ENCODE measurements at places on chromosomes 13 and 19.

DNA sequence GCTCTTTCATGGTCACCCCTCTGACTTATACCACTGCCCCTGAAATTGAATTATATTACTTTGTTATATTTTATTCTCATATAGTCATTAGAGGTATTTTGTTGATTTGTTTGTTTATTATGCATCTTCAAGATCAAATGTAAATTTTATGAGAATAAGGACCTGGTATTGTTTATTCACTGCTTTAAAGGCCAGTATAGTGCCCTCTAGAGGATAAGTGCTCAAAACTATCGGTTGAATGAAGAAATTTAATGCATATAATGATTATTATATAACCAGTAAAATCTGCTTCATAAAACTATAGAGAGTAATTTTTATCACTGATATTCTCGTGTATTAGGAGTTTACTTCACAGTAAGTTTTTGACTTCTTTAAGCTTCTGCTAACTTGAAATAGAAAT is 1401.9 kb downstream of the SLITRK1 start:
- DNase-seq = no peak

GRCh38 chr19:51096473-51097165 is 11.6 kb downstream of the CTU1 start:
- no peak for DNase-seq

- DNase-seq = no peak
Observed at GRCh38 chr13:110455444-110455843, 106.1 kb downstream of the RAB20 start.

DNA sequence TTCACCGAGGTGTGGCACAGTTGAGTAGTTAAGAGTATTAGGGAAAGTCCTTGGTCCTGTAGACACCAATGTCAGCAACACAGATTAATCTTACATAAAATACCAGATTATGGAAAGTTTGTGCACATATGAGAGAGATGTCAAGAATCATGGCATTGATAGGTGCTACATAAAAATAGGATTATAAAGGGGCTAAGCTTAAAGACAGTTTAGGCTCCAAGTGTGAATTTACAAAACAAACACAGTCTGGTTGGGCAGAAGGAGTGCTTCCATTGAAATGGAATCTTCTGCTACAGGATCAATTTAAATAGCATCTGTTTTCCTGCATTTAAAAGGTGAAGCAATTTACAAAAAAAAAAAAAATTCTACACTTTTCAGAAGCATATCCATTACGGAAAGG is 292.9 kb downstream of the DNAJC15 start:
- DNase-seq = no peak

DNA sequence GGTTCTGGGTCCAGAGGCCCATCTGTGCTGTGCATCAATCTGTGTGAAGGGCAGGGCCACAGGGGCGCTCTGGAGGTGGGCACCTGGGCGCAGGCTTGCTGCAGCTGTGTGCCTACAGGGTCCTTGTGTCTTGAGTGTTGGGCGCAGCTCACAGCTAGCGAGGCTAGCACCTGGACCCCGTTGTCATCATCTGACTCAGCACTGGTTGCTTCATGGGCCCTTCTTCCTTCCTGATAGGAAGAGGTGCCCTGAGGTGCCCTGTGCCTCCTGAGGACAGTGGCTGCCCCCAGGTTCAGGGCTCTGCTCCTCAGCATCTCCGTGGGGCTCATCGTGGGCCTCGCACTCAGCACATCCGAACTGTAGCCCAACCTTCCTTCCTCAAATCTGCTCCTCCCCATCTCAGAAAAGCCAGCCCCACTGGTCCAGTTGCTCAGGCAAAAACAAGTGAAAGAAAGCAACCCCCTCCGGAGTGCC is 54.8 kb downstream of the GATAD2A start:
- no peak for DNase-seq

- no peak for DNase-seq
Observed at GRCh38 chr13:77986713-77987112, 68.1 kb upstream of the EDNRB start.

DNA sequence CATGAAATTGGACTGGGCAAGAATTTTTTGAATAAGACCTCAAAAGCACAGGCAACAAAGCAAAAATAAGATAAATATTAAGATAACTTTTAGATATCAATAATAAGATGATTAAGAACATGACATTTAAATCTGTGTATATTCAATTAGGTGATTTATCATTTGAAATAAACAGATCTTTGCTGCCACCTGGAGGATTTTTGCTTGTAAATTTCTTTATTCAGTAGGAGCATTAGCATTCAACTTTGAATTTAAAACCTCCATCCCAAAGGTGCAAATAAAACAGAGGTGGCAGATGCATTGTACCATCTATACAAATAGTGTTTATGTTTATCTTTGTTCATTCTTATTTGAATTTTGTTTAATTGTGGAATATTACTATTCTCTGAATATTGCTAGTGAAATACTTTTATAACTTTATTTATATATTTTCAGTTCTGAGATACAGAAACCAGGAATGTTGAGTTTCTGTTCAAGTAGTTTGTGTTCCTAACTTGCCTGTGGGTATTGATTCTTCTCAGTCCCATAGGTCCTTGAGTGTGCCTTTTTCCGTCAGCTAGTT is 20.9 kb downstream of the COG6 start:
- no peak for DNase-seq

DNA sequence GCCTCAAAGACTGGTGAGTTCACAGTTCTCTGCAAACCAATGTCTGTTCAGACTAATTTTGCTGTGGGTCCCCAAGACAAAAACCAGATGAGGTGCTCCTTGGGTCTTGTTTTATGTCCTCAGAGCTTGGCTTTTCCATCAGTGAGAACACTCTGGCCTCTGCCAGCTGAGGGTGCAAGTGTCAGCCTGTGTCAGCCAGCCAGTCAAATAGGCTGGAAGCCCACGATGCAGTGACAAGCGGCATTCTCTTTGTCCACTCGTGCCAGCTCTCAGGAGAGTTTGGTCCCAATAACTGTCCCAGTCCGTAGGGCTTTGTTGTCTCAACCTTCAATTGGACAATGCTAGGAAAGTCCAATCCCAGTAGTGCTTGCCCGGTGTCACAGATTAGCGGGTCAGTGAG is 9.4 kb upstream of the AKT2 start:
- no peak for DNase-seq

DNA sequence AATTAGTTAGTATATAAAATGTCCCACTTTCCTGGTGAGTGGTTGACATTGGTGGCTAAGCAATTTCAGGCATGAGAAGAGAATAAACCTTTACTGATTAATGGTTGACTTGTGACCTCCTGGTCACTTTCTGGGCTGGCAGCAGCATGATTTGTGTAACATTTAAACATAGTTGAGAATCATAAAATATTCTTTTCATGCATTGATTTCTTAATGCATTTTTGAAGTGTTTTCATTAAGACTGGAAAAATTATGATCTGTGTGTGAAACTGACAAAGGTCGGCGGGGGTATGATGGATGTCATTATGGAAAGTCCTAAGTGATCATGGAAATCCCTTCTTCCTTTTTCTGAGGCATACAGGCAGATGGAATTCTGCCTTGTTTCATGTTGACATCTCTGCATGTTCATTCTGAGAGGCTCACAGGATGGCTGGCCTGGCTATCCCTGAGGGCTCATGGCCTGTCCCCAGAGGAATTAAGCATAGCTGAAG is 98.7 kb upstream of the RNF113B start:
- DNase-seq = no peak

GRCh38 chr19:50197348-50197747 is 6.1 kb upstream of the MYH14 start:
- DNase-seq = no peak

DNA sequence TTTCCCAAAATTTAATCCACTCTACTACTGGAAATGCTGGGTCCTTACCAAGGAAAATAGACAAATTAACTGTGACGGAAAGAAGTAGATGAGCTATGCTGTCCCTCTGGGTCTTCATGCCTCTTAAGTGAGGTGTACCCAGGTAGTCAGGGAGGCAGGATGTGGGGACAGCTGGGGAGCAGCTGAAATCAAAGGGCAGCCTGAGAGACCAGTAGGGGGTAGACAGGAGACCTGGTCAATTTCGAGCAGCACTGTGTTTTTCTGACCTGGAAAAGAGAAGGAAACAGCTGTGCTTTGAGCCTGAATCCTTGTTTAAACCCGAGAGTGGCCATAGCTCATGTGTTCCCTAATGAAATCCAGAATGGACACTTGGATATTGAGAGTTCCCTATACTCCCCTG is 587.3 kb downstream of the EFNB2 start:
- no peak for DNase-seq

DNA sequence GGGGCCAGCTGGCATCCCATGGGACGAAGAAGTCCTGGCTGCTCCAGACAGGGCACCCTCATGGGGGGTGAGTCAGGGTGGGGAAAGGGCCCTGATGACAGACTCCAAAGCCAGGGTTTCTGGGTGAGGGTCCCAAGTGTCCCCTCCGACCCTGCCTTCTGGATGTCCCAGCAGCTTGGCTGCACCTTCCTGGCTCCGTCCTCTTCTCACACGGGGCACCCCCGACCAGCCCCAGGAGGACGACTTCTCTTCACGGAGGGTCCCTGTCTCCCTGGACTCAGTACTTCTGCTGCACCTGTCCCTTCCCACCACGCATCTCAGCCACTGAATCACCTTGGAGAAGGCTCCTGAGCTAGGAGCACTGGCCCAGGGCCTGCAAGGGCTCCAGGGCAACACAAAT is 19.9 kb downstream of the MIER2 start:
- no peak for DNase-seq

GRCh38 chr19:10288662-10289166 is 1.0 kb upstream of the ICAM5 start:
- no peak for DNase-seq

DNA sequence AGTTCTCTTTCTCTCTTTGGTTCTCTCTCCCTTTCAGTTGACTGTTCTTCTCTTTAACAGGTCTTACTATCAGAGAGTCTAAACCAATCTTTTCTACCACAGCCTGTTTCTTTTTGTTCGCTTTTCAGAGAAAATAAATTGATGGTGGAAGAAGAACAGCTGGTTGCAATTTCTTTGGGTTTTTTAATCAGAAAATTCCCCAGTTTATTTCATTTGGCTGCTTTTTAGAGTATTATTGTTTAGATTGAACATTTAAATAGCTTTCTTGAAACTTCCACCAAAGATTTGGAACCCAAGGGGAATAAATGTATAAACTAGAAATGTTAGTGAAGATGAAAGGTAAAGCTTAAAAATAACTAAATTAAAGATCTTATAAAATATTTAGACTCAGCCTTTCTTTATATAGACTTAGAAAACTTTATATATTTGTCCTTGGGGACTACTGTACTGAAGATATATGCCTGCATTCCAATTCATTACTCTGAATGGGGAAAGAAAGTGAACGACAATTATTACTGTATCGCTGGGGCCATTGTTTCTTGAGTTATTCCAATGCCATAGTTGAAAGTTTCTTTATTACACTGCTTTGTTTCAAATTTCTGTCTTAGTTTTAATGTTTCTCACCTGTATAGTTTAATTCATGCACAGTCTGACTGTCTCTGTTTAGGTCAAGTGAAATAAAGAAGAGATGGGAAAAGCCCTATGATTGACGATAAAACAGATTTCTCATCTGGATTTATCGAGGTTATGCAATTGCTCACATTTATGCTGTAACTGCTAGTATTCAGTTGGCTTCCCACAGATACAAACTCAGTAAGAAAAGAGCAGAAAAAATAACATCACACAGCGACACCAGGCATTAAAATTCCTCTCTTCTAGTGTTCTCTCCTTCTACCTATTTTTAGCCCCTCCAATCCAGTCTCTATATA is 169.4 kb upstream of the CSNK1A1L start:
- no peak for DNase-seq

DNA sequence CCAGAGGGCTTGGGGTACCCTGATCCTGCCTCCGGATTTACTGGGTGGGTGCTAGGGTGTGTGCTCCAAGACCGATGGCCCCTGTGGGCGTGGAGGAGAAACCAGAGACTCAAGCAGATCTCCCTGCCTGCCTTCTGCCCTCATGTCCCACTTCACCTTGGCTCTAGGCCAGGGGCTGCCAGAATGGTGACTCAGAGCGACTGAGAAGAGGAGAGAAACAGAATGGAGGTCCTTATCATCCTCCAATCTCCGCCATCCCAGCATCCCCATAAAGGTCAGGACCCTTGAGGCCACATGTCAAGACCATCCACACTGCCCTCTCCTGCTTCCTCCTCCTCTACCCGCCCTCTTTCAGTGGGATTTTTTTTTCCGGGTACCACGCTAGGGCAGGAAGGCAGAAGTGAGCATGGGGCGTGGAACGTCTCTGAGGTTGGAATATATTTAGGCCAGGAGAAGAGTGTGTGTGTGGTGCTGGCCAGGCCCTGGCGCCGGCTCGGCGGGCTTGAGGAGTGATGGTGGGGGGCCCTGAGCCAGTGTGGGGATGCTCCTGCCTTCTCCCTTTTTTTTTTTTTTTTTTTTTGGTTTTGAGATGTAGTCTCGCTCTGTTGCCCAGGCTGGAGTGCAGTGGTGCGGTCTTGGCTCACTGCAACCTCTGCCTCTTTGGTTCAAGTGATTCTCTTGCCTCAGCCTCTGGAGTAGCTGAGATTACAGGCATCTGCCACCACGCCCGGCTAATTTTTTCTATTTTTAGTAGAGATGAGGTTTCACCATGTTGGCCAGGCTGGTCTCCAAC is 22.3 kb downstream of the IER2 start:
- no peak for DNase-seq

DNA sequence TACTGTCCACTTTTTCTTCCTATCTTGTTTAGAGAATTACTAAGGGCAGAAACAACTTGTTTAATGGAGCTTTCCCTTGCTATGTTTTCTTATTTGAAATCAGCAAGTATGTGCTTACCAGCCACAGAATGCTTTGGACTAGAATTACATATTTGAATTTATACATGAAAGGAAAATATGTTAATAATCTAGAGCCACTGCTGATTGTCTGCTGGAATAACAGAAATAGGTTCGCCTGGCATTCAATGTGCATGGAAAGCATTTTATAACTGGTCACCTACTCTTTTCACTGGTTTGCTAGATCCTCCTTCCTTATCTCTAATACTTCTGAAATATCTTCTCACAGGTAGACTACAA is 8.0 kb downstream of the EFNB2 start:
- DNase-seq = no peak

DNA sequence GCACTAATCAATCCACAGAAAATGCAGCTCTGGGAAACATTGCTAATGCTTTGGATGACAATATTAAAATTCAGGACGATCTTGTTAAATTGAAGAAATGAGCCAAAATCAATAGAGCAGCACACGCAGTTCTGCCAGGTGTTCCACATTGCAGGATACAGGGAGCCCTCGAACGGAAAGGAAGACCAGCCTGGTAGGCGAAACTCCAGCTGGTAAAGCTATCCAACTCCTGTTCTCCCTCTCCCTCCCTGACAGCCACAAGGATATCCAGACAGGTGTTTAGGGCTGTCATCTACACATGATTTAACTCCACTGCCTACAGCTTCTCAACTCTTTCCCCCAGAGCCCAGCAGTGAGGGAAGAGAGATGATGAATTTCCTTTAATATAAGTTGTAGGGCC is 67.7 kb downstream of the EPSTI1 start:
- no peak for DNase-seq

DNA sequence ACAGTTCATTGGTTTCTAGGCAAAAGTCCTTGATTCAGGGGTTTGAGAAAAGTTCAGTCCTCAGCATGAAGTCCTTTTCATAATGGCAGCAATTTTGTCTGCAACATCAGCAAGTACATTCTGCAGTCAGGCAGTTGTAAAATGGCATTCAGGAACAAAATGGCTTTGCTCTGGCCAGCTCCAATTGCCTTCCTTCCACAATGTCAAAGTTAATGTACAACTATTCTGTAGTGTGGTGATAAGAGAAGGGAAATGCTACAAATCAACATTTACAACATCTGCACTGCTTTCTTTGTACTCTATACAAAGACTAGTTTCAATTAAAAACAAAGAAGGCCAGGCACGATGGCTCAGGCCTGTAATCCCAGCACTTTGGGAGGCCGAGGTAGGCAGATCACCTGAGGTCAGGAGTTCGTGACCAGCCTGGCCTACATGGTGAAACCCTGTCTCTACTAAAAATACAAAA is 1.8 kb upstream of the NEK3 start:
- DNase-seq = no peak

GRCh38 chr13:62799931-62800436 is 1384.3 kb upstream of the PCDH20 start:
- DNase-seq = no peak

All from stimulated activated CD4-positive, alpha-beta T cell treated with anti-CD3 and anti-CD28 coated beads, TNF-alpha, amount 100 ng/mL, for 24 hours (primary cell).